Body of pancreas (tissue), 4 donors: ENCODE measurements at places on chromosomes 12 and 14.

GRCh38 chr12:55703288-55703687, 4.4 kb downstream of the ITGA7 start:
- no peak for DNase-seq

DNA sequence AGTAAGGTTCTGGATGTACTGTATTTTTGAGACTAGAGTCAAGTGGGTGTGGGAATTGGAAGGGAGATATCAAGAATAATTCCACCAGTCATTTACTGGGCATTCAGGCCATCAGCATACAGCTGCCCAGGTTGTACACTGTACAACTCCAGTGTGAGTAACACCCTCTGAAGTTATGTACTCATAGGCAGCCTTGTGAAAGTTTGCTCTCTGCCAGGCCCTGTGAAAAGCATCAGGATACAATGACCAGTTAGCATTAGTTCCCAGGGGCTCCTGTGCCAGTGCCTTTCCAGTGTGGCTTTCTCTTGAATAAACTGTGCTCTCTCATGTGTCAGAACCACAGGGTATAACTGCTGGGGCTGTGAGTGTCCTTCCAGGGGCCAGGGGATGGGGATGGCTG, 89.7 kb downstream of the LGMN start:
- DNase-seq = no peak

GRCh38 chr14:102795060-102795925, 18.0 kb downstream of the TRAF3 start:
- DNase-seq = peak; percentile 50

DNA sequence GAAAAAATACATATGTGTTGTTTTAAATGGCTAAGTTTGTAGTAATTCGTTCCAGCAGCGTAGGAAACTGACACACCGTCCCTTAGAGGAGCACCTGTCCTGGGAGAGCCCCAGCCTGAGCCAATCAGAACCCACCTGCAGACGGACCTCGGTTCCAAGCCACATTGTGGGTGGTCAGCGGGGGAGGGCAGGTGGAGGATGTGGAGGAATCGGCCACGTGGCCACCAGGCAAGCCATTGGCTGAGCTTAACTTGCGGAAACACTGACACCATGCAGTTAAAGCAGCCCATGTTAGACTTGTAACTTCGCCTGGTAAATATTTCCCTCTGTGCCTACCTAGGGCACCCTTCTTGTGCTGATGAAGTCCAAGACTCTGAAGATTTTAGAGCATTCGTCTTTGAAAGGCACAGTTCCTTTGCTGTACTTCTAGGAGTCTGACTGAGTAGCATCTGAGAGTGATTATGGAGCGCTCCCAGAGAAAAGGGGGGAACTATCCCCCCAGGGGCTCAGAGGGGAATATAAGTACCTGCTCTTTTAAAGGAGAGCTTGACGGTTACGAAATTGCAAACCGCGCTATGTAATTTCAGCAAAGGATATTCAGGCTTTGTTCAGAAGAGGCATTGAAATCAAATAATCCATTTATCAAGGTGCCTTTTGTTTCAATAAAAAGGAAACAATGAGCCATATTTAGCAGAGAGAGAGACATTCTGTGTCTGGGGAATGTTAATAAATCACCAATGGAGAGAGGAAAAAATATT, 135.7 kb downstream of the TMEM132C start:
- DNase-seq = peak; percentile 11

GRCh38 chr12:56679883-56680575, 8.1 kb downstream of the PTGES3 start:
- DNase-seq = no peak

DNA sequence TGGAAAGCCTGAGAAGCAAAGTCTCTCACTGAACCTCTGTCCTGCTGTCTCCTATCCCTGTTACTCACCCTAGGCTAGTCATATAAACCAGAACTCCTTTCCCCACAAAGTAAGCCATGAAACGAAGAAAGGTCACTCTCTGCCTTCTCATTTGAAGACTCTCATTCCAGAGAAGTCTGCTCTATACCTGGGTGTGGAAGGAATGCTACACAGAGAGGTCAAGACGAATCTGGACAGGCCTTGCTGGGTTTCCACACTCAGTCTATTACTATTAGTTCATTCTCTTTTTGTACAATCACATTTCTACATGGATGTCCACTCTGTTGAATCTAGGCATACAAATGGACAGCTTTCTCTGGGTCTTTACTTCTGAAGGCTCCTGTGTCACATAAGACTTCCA, 2.4 kb upstream of the AEBP2 start:
- DNase-seq = no peak

DNA sequence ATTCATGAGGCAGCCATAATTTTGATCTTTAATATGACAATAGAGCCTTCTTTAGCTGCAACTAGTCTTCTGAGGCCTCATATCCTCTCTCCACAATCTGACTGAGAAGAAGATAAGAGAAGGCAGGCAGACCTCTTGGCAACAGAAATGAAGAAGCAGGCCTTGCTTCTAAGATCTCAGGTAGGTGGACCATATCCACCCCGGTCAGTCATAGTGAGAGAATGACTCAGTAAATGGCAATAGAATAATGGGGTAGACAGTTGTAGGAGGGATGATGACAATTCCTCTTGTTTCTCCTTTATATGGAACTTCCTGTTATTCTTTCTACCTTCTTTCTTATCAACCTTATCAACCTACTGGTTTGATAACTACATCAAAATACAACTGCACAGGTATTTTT, 246.7 kb upstream of the G2E3 start:
- DNase-seq = no peak

- DNase-seq = no peak
These were observed 43.3 kb upstream of the RASSF3 start for GRCh38 chr12:64566831-64567517.

DNA sequence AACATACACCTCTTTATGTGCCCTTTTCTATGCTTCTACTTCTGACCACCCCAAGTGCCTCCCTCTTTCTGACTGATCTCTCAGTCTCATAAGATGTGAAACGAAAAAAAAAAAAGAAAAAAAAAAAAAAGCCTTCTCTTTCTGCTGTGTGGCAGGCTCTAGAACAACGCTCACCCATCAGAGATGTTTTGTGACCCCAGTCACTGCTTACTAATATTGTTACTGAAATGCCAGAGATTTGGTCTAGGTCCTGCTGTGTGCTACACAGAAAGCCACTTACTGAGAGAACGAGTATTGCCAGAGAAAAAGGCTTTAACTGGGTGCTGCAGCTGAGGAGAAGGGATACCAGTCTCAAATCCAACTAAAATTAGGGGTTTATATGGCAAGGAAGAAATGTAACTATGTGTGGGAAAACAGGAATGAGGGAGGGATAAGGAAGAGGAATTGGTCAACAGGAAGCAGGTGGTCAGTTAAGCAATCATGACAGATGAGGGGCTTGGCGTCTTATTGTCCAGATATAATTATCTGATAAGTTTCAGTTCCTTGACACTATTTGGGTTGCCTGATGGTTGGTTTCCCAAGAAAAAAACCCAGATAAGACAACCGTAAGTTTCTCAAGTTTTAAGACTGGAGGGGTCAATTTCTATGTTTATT, 149.0 kb downstream of the NAV3 start:
- no peak for DNase-seq

GRCh38 chr12:19630536-19630935, 191.2 kb downstream of the AEBP2 start:
- no peak for DNase-seq

DNA sequence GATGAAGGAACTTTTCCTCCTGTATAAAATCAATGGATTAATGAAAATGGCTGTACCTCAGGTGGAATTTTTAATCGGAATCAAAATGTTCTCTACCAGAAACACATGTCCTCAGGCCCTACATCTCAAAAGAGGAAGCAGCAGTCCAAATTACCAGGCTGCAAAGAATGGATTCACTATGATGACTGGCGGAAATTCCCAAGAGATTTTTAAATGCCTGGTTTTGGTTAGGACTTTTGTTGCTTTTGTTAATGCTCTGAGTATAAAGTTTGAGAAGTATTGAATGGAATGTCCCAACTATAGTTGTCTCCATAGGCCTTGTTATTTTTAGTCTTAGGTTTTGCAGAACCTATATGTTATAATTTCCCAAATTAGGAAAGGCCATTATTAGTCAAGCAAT, 11.2 kb upstream of the IFNG start:
- no peak for DNase-seq

DNA sequence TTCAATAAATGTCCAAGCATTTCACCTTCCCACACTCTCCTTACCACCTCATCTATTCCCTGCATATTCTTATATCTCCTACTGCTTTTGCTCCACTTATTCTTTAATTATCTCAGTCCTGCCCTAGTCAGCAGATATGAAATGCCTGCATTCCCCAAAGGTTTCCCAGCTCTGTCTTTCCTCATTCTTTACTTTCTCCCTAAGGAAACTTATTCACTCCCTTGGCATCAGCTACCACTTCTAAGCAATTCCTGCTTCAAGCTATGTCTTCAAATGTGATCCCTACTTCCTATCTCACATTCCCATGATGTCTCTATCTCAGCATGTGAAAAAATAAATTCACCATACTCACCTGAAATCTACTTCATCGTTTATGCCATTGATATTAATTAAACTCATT, 111.8 kb downstream of the CAPZA3 start:
- DNase-seq = no peak

DNA sequence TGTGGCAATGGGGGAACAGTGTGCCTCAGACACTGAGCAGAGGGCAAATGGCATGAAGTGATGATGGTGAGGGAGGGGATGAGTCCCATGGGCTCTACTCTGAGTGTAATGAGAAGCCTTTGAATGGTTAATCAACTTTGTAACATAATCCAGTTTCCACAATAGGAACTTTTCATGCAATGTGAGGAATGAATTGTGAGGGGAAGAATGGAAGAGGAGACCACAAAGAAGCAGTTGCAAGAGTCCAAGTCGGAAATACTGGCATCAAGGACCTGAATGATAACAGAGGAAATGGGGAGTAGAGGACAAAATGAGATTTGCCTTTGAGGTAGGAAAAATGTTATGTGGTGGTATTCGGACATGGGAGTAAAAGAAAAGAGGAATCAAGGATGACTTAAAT, 476.9 kb upstream of the PRICKLE1 start:
- no peak for DNase-seq

DNA sequence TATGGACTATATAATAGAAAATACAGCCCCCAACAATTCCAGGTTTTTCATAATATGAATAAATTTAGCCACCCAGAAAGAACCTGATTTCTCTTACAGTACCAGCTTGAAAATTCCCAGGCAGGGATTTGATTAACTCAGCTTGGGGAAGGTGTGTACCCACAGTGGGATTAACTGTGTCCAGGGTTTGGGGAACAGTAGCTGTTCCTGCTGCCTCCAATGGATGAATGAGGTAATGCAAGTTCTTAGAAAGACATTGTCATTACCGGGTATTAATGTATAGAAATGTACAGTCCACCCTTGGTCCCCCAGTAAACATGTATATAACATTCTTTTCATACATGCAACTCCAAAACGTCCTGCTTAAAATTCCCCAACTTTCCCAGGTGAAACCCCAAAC, 115.6 kb downstream of the LRIG3 start:
- no peak for DNase-seq

GRCh38 chr14:73800970-73801515, 50.6 kb upstream of the PTGR2 start:
- DNase-seq = no peak

- DNase-seq = no peak
These were observed 589.8 kb downstream of the KCNH5 start for GRCh38 chr14:62455446-62455845.

- DNase-seq = peak; percentile 53
These were observed 50.5 kb downstream of the B4GALNT3 start for GRCh38 chr12:510071-510825.

- no peak for DNase-seq
These were observed 103.3 kb upstream of the BBS10 start for GRCh38 chr12:76451528-76451927.

GRCh38 chr12:53190108-53190729, 9.5 kb upstream of the CSAD start:
- peak; percentile 63 for DNase-seq

- DNase-seq = no peak
These were observed 367.3 kb downstream of the DUSP6 start for GRCh38 chr12:88985011-88985410.
